ENCODE measurements at places on chromosomes 6 and 20.

GRCh38 chr6:811191-811590 lies 118.3 kb upstream of the EXOC2 start:
- no peak for DNase-seq

GRCh38 chr6:83696674-83697073 lies 12.2 kb downstream of the SNAP91 start:
- no peak for DNase-seq

DNA sequence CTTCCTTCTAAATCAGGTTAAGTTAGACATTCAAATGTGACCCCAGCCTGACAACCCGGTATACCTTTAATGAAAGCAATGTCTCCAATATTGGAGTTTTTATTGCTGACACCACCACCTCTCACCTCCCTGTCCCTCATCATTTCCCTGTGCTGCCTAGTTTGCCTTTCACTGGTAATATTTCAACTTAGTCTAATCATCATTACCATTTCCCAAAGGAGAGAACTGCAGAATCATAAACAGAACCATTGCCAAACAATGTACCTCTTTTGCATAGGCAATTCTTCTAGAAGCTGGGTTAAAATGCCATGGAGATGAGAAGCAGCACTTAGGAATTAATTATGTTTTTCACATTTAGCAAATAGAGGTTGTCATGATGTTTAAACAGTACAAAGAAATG lies 370.3 kb downstream of the LAMA2 start:
- DNase-seq: no peak

DNA sequence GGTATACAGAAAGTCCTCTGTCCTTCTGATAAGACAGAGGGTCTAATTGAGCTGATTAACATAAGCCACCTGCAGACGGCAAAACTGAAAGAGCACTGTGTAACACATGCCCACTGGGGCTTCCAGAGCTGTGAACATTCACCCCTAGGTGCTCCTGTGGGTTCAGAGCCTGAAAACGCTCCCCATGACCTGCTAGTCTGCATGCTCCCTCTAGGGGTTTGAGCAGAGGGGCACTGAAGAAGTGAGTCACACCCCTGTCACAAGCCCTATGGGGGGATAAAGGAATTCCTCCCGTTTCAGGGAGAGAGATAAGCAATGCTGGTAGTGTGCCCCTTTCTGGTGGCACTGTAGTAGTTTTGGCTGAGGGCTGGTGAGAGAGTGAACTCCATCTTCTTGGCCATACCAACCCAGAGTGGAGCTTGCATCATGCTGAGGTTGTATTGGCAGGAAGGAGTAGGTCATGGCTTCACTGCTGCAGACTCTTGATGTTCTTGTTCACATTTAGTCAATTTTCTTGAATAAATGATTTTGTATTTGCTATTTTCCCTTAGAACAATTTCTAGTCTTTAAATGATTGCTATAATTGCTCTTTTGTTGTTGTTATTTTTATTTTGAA lies 637.5 kb upstream of the MAN1A1 start:
- no peak for DNase-seq

DNA sequence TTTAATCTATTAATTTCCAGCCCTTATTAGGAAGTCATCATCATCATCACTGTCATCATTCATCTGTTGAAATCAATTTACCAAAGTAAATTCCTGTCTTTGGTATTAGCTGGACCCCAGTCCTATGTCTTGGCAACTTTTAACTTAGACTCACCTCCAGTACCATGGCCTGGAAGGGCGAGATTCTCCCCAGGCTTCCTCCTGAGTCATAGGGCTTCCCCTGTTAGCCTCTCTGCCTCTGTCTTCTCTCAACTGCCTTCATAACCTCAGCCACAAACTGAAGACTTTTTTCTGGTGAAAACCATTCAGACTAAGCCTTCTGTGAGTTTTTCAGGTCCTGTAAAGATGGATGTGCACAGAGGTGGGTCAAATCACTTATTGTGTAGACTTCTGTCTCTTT lies 95.0 kb downstream of the NKAIN2 start:
- DNase-seq: no peak

DNA sequence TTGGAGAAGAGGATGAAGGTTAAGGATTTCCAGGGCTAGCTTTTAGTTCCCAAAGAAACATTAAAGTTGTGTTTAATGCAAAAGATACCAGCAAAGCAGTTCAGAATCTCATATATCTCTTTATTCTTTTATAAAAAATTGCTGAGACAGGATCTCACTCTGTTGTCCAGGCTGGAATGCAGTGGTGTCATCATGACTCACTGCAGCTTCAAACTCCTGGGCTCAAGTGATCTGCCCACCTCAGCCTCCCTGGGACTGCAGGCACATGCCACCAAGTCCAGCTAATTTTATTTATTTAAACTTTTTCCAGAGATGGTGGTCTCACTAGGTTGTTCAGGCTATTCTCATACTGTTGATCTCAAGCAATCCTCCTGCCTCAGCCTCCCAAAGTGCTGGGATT lies 41.1 kb upstream of the CAP2 start:
- no peak for DNase-seq

DNA sequence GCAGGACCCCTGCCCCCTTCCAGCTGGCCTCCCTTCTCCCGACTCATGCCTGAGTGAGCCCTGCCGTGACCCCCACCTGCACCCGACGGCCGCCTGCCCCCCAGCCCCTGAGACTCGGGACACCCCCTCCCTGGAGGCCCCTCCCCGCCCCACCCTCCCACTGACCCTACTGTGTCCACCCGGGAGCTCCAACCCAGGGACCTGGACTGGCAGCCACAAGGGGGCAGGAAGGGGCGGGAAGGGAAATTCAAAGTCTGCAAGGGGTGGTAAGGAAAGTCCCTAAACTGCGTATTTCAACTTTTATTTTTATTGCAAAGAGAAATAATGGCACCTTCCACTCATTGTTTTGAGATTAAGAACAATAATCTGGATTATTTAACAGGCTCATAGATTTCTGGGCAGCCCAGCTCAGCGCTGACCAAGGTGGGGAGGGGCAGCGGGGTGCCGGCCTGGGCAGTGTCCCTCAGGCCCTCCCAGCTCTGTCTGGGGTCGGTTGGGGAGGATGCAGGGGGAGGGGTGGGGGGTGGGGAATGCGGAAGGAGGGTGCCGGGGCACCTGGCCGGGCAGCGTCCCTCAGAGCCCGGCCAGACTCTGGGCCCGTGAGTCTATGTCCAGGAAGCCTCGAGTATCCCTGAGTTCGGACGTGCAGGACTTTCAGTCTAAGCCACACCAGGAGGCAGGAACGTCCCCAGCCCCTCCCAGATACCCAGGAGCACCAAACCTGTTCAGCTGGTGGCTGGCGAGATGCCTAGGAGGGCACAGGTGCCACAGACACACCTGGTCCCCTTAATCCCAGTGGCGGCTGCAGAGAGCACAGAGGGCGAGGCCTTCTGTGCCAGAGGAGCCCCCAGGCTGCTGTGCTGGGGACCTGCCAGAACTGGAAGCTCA lies 1.3 kb upstream of the PTK6 start:
- no peak for DNase-seq
